GF-D8 (cell line): ENCODE measurements at places on chromosomes 2 and 18.

DNA sequence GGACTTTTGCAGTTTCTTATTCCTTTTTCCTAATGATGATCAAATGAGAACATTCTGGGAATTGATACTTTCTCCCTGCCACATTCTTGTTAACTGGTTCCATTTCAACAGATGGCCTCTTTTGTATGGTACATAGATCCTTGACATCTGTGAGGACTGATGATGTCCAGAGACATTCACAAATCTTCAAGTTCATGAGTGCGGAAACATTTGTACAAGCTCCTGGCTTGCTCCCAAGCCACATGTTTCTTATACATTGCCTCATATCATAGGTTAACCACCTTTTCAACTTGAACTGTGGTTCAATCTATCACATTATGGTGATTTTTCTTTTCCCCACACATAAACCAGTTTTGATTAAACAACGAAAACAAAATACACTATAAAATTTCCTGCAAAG, 267.3 kb downstream of the CLIP4 start:
- no peak for DNase-seq

- no peak for DNase-seq
These were observed 6.8 kb downstream of the CCBE1 start for GRCh38 chr18:59690186-59690982.

GRCh38 chr18:22604986-22605421, 187.3 kb upstream of the CTAGE1 start:
- no peak for DNase-seq

DNA sequence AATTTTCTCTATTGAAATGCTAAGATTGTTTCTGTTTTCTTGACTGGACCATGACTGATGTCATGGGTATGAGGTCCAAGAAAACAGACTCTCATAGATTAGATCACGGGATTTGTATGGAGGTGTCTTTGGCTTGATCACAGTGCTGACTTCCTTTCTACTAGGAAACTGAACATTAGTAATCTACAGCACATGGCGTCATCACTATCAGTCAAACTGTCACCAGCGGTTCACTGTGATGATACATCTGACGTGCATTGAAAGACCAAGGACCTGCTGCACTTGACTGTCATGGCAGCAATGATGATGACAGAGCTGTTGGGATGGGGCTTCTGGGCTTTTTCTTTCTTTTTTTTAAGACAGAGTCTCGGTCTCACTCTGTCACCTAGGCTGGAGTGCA, 28.2 kb upstream of the IMPA2 start:
- DNase-seq = no peak

DNA sequence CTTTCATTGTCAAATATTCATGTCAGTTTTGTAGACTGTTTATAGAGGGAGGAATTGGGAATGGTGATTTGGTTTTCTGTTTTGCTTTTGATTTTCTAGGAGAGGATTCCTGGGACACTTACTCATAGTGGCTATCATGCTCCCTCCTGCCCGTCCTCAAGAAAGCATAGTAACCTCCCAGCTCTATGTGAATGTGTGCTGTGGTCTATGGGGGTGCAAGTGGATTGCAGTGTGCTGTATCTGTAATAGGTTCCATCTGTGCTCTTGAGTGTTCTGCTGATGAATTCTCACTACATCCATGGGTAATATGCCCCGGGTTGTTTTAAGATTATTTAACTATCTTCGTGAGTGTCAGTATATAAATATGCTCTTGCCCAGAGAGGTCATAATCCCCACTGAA, 811.3 kb downstream of the CNTNAP5 start:
- DNase-seq = no peak

- DNase-seq = no peak
These were observed 722.5 kb downstream of the SOCS6 start for GRCh38 chr18:71011389-71011788.

DNA sequence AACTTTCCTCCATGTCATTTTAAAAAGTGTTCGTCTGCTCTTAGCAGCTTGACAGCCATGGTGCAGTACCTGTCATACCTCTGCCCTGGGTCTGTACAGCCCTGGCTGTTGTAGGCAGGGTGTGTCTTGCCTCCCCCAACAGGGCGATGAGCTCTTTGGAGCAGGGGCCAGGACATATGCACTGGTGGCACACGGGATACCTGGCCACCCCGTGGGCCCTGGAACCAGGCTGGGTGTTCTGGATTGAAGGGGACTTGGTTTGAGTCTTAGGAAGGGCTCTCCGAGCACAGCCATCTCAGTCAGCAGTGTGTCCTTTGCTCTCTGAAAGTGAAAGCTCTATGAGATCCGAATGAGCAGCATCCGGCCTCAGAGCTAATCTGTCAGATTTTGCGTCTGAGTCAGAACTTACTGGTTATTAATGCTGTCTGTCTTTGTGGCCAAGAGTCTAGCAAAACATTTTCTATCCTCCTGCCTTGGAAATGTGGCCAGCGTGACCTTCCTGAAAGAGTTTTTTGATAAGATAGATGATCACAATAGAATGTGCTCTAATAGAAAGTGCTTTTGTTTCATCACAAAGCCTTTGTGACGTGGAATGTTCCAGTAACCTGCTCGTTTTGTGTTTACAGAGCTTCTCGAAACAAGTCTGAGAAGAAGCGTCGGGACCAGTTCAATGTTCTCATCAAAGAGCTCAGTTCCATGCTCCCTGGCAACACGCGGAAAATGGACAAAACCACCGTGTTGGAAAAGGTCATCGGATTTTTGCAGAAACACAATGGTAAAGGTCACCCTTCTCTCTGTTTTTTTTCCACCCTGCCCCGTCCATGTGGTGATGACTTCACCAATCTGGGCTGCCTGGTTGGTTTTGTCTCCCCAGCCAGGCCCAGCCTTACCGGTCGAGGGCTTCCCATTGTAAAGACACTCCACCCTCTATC, 77.3 kb upstream of the RPL31 start:
- no peak for DNase-seq

GRCh38 chr2:162013514-162014475, 60.2 kb downstream of the DPP4 start:
- no peak for DNase-seq

GRCh38 chr2:195106681-195107380, 550.2 kb upstream of the SLC39A10 start:
- no peak for DNase-seq

GRCh38 chr18:45666520-45666919, 51.2 kb downstream of the SLC14A2 start:
- DNase-seq = peak; percentile 53

- no peak for DNase-seq
These were observed 24.4 kb downstream of the CXCR4 start for GRCh38 chr2:136093583-136093982.

DNA sequence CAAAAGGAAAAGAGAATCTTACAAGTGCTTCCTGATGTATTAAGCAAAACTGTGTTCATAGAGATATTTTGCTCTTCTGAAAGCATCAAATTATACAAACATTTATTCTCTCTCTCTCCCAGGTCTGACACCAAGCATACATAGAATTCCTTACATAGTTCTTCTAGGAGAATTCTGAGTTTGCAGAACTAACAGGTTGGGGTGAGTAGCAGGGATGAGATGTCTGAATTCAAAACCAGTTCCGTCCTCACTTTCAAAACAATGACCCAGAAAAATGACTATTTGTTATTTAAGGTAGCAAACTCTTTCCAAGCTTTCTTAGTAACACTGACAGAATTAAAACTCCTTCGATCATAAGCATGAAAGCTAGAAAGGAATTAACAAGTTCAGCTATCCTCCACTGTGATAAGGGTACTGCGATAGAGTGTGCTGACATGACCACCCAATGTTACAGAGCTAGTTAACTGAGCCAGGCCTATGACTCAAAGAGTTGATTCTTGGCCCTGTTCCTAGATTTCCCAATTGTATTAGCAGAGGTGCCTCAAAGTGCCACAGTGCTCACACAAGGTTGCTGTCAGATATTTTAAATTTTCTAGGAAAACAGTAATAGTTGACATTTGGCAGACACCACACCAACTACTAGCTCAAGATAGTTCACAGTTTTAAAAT, 85.8 kb upstream of the SETBP1 start:
- no peak for DNase-seq

- DNase-seq = no peak
These were observed 271.4 kb downstream of the SATB2 start for GRCh38 chr2:199186301-199186751.

DNA sequence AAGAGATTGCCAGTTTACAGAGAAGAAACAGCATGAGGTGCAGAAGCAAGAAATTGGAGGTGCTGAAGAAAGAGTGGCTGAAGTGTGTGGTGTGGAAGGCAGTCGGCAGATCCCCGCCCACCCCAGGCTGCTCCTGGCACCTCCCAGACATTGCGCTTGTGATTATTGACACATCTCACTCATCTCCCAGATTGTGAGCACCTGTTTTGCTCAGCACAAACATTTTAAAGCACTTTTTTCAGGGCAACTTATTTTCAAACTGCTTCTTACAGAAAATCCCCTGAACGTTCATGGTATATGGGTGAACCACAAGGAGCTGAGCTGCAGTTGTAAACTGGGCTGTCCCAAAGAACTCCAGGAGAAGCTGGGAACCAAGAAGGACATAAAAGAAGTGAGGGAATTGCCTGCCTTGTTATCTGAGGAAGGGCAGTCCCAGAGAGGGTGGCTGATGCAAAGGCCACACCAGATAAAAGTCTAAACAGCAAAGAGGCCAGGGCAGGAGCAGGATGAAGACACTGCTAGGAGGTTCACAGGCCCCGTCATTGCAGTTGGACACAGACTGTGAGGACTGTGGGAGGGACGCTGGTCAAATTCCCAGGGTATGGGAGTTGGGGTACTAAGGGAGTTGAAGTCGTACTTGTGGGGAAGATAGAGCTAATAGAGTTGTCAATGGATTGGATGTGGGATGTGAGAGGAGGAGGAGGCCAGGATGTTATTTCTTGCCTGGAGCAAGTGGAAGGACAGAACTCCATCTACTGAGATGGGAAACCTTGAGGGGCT, 65.1 kb downstream of the INPP4A start:
- no peak for DNase-seq
